ENCODE measurements at places on chromosomes 7 and 10. TPM values are rescaled to one million over a fixed set of nuclear protein-coding genes. Genes with fewer than 3 reads are reported as not detected.

DNA sequence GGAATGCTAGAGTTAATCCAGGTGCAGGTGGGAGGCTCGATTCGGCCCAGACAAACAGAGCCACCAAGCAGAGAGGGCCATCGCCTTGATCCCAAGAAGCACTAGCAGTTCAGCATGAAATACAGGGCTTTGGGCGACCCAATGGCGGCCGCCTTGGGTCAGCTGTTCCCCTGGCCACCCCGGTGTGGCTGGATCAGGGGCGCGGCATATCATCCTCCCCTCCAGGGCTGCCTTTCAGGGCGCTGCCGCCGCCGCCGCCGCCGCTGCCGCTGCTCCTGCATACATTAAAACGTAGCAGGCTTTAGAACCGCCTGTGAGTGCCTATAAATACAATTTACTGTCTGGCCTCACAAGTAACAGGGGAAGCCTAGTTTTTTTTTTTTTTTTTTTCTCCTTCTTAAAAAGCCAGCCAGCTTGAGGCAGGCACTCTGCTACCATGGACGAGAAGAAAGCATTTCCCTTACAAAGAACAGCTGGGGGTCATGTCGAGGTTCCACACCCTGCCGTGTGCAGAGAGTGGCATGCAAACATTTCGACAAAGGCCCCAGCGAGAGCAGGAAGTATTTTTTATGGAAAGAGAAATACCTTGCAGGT lies 57.7 kb upstream of the EFCAB10 start:
- no peak for DNase-seq

DNA sequence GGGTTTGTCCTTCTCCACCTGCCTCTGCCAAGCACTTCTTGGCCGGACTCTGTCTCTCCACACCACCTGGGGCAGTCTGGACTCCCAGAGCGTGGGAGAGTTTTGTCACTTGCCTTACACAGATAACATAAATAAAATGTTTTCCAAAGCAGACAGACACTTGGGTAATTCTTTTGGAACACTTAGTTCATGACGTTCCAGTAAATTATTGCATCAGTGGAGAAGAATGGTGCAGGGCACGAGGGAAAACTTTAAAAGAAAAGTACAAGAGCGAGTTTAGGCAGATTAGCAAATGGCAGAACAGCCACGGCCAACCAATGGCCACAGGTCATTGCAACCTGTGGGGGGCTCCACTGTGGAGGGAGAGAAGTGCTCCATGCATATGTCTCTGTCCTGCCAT lies 170.6 kb upstream of the GRB10 start:
- DNase-seq = no peak

GRCh38 chr10:88802523-88803285 lies at the start of gene LIPM:
Gene LIPM (plus strand): TSS chr10:88802730. CDS start chr10:88802897, 167 bp downstream.
- no peak for DNase-seq

DNA sequence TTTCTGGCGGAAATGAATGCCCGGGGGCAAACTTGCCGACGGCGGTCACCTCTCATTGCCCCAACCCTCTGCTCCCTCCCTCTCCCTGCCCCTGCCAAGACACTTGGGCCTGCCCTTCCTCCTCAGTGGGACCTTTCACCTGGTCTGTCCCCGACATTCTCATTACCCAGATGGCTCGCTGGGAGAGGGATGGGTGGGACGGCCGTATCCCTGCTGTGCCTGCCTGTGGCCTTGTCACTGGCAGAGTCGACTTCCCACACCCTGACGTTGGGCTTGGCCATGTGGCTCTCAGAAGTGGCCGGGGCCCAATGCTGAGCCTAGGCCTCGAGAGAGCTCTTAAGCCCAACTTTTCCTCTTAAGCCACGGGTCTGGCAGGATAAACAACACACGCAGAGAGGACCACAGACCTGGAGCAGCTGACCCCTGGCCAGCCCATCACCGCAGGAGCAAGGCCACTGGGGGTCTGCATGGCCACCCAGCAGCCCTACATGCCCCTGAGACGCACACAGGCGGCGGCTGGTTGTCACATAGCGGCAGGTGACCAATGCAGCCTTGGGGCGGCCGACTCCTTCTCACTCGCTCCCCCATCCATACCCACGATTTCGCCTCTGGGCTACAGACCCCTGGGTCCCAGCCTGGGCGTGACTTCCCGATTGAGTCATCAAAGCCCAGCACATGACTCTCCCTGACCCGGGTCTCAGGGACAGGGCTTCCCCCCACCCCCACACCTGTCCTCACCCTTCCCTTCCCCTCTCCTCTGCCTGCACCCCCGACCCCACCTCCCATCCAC lies 40.1 kb downstream of the SLC29A4 start:
- no peak for DNase-seq

DNA sequence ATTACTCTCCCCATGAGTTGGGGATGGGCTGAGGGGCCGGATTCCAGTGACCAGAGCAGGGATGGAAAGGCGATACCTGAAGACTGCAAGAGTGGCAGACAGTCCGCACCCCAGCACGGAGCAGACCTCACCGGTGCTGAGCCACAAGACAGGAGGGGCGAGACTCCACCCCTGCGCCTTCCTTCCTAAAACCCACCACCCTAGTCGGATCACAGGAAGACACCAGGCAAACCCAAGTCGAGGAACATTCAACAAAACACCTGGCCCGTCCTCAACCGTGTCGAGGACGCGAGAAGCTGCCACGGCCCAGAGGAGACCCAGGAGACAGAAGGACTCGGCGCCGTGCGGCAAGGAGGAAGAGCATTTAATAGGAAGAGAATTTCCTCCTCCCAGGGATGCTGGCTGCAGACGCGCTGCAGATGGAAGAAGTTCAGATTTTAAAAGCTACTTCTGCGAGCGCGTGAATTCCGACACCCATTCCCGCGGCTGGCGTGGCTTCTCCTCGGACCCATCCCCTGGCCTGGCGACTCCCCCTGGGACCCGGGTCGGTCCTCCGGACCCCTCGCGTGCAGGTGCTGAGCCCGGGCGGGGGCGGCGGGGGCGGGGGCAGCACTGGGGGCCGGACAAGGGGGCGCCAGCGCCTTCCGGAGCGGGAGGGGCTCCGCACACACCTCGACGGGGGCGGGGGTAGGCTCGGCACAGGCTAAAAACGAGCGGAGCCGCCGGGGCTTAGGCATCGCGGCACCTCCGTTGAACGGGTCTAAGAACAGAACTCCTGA lies 563 bp upstream of the UTF1 start:
- no peak for DNase-seq

DNA sequence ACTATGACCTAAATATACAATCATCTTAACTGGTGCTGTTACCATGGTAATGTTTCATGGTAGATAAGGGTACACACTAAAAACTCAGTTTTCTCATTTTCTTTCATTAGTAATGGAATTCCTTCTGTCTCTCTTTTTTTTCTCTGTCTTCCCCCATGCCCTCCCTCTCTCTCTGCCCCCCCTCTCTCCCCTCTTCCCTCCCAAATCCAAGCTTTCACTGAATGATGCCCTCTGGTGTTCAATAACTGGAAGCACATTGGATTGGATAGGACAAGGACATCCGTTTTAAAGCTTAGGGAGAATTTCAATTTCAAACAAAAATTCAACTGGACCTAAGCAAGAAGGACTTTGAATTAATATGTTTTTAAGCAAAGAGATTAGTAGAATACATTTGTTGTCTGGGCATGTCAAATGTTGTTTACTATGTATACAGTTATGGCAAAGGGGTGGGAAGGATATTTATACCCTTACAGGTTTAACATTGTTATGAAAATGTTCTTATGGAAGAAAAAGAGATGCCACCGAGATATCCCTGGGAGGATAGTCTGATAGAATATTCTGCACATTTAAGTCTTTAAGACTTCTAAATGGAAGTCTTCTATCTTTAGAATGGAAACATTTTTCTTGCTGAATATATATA lies 6.1 kb downstream of the CHRM2 start:
- DNase-seq = no peak

The GCK gene
- 0.39 TPM for total RNA-seq

The STRIP2 gene
- total RNA-seq = 0.52 TPM

The CDHR3 gene
- total RNA-seq = 6.0 TPM

The SMC3 gene
- 30.2 TPM for total RNA-seq

The DKK1 gene
- 22.5 TPM for total RNA-seq

All from ureter (tissue), 1 donor.